ENCODE measurements at places on chromosomes 7 and 10.
A peak's percentile ranks its signal among the peaks of the same experiment; 100 is the strongest.

GRCh38 chr7:117673839-117674238 is 194.0 kb downstream of the CFTR start:
- H3K4me3 ChIP-seq: no peak overlapping the region
- no peaks in the 10 kb centered on the region for H3K36me3 ChIP-seq
- no peak for DNase-seq

DNA sequence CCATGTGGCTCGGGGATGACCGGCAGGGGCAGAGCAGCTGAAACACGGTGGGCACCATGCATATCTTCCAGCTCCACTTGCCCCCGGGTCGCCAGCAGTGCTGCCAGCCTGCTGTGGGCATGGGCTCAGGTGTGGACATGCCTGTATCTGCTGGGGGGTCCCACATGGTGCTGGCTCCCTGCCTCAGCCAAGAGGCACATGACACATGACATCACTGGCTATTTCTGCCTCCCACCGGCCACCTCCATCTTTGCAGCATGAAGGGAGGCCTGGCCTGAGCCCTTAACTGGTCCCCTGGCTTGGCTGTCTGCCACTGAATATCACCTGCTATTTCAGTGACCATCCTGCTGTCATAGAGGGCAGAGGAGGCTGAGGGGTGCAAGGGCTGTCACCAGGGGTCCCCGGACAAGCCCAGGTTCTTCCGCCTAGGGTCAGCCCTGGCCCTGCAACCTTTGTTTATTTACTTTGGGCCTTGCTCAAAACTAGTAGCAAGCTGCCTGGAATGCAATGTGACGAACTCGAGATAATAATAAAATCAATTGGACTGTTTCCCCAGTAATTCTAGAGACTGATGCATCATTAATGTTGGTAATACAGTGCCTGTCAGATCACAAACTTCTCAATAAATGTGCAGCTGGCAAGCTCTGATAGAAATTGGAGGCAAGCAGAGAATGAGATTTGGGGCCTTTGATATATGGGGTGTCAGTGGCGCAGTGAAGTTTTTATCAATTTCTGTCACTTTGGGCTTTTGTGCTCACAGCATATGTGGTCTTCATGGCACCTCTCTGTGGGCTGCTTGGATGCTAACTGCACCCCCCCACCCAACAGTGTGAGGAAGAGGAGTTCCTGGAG is 28.5 kb downstream of the ZMIZ1 start:
- H3K27me3 ChIP-seq: no peaks in the 10 kb centered on the region
- no peak for DNase-seq
- no peak overlapping the region for H3K4me3 ChIP-seq
- H3K4me1 ChIP-seq: peaks cover 20% of the 10 kb centered on the region

GRCh38 chr10:124090601-124091209 is 2.7 kb downstream of the CHST15 start:
- no peak for DNase-seq
- peak overlapping the region; percentile 96 for H3K27ac ChIP-seq
- no peaks in the 10 kb centered on the region for H3K36me3 ChIP-seq
- no peaks in the 10 kb centered on the region for H3K4me1 ChIP-seq
- no peaks in the 10 kb centered on the region for H3K27me3 ChIP-seq
- H3K4me3 ChIP-seq: peak overlapping the region; percentile 92

GRCh38 chr7:90850066-90850465 is 253.9 kb downstream of the CDK14 start:
- H3K4me3 ChIP-seq: no peak overlapping the region
- no peaks in the 10 kb centered on the region for H3K4me1 ChIP-seq
- H3K27ac ChIP-seq: no peak overlapping the region
- no peak for DNase-seq
- no peaks in the 10 kb centered on the region for H3K27me3 ChIP-seq

GRCh38 chr10:24727786-24728185 is 4.1 kb upstream of the ARHGAP21 start:
- no peaks in the 10 kb centered on the region for H3K27me3 ChIP-seq
- H3K4me1 ChIP-seq: no peaks in the 10 kb centered on the region
- no peaks in the 10 kb centered on the region for H3K36me3 ChIP-seq
- DNase-seq: no peak

- H3K36me3 ChIP-seq: no peaks in the 10 kb centered on the region
- H3K27ac ChIP-seq: no peak overlapping the region
- H3K4me3 ChIP-seq: no peak overlapping the region
- DNase-seq: peak; percentile 36
- no peaks in the 10 kb centered on the region for H3K27me3 ChIP-seq
- H3K4me1 ChIP-seq: peaks cover 14% of the 10 kb centered on the region
Measured at GRCh38 chr10:123583639-123584418, 82.3 kb upstream of the GPR26 start.

- H3K27me3 ChIP-seq: no peaks in the 10 kb centered on the region
- no peak overlapping the region for H3K27ac ChIP-seq
- H3K4me1 ChIP-seq: no peaks in the 10 kb centered on the region
- no peak for DNase-seq
Measured at GRCh38 chr7:69186974-69187373, 411.3 kb upstream of the AUTS2 start.

- H3K36me3 ChIP-seq: no peaks in the 10 kb centered on the region
- H3K27me3 ChIP-seq: no peaks in the 10 kb centered on the region
- peak; percentile 34 for DNase-seq
Measured at GRCh38 chr10:122656741-122657140, 42.9 kb downstream of the C10orf120 start.

GRCh38 chr10:96333101-96333500 is 25.7 kb downstream of the OPALIN start:
- H3K4me1 ChIP-seq: no peaks in the 10 kb centered on the region
- H3K4me3 ChIP-seq: no peak overlapping the region
- no peaks in the 10 kb centered on the region for H3K36me3 ChIP-seq
- H3K27ac ChIP-seq: no peak overlapping the region
- no peak for DNase-seq
- H3K27me3 ChIP-seq: no peaks in the 10 kb centered on the region

DNA sequence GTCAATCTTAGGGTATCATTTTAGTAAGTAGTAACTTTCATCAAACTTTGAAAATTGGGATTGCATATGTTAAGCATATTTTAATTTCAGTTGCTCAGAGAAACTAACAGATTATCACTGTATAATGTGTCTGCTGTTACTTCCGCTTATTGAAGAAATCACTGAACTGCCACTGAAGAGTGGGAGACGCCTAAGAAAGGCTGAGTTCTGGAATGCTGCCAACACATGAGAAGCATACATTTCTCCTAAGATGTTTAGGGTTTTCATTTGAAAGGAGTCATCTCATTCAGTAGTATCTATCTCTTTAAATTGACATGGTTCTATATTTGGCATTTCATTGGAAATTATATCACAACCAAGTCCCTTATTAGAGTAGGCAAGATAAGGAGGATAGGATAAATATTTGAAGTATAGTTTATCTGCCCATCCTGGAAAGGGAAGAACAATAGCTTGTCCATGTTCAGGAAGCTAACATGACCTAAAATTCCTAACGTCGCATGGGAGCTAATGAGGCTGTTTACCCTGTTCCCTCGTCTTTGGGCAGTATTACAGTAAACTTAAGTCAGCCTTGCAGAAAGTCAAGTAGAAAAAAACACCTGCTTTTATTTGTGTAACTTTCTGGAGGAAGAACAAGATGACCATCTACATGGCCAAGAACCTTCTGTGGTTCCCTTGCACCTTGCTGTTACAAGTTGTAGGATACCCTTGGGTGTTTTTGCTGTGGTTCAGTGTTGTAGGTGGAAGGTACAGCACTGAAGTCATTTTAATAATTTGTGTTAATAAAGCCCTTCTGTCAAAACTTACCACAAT is 67.3 kb downstream of the NHLRC2 start:
- H3K4me3 ChIP-seq: no peak overlapping the region
- no peaks in the 10 kb centered on the region for H3K36me3 ChIP-seq
- H3K4me1 ChIP-seq: no peaks in the 10 kb centered on the region
- DNase-seq: no peak
- no peaks in the 10 kb centered on the region for H3K27me3 ChIP-seq
- H3K27ac ChIP-seq: no peak overlapping the region

DNA sequence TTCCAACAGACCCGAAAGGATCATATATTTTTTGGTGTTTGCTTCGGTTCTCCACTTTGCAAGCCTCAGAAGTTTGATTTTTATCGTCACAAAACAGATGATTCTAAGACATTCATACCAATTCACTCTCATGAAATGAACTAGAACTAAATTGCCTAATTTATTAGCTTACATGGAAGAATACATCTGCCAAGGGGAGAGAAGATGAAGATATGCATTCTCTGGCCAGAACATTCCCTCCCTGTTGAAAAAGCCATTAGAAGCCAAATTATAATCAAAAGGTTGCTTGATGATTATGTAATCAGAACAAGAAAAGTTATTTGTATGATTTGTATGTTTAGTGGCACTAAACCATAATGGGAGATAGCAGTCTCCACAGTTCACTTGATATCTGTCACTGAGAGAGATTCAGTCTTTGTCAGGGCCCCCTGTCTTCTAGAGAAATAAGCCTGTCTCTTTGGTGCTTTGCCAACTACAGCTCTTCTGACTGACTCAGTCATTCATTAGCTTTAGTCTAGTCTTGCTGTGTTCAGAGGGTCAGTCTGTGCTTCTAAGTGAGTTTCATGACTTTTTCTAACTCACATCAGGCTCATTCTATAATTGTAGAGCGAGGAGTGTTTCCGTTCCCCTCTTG is 95.3 kb upstream of the GNAI1 start:
- H3K27me3 ChIP-seq: no peaks in the 10 kb centered on the region
- H3K4me1 ChIP-seq: no peaks in the 10 kb centered on the region
- H3K36me3 ChIP-seq: no peaks in the 10 kb centered on the region

DNA sequence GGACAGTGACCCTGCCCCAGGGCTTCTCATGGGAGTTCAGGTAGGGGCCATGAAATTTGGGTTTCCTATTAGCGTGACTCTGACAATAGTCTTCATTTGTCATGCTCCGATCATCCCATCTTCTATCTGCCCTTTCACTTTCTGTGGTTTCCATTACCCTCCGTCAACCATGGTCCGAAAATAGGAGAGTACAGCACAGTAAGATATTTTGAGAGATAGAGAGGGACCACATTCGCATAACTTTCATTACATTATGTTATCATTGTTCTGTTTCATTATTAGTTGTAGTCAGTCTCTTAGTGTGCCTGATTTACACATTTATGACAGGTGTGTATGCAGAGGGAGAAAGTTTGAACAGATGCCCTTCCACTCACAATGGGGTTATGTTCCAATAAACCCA is 649.2 kb downstream of the SDK1 start:
- DNase-seq: no peak
- no peaks in the 10 kb centered on the region for H3K27me3 ChIP-seq
- no peak overlapping the region for H3K27ac ChIP-seq
- H3K4me3 ChIP-seq: no peak overlapping the region

GRCh38 chr7:138091032-138091431 is 14.8 kb downstream of the AKR1D1 start:
- H3K4me1 ChIP-seq: peaks cover 5% of the 10 kb centered on the region
- H3K27ac ChIP-seq: no peak overlapping the region
- H3K36me3 ChIP-seq: no peaks in the 10 kb centered on the region
- H3K27me3 ChIP-seq: no peaks in the 10 kb centered on the region
- no peak for DNase-seq

GRCh38 chr7:1302936-1303335 is 70.3 kb downstream of the UNCX start:
- H3K27ac ChIP-seq: no peak overlapping the region
- no peak overlapping the region for H3K4me3 ChIP-seq
- H3K27me3 ChIP-seq: no peaks in the 10 kb centered on the region
- H3K36me3 ChIP-seq: no peaks in the 10 kb centered on the region

DNA sequence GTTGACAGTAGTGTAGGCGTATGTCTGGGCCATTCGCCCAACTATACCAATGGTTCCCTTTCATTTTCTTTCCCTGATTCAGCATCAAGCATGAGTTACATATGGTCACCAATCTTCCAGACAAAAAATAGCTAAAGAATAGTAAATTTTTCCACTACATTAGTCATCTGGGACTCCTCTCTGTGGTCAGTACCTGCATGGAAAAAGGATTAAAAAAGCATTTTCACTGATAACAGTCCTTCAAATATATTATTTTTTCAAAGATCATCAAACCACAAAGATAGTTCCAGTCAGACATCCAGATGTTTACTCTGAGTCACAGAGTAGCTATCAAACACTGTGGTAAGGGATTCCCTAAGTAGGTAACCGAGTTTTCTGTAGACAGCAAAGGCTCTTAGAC is 302.6 kb upstream of the SEMA3D start:
- H3K36me3 ChIP-seq: no peaks in the 10 kb centered on the region
- no peak overlapping the region for H3K4me3 ChIP-seq
- DNase-seq: no peak
- no peaks in the 10 kb centered on the region for H3K27me3 ChIP-seq
- no peak overlapping the region for H3K27ac ChIP-seq

GRCh38 chr7:22174574-22174953 is 182.4 kb downstream of the RAPGEF5 start:
- no peak for DNase-seq
- H3K27me3 ChIP-seq: no peaks in the 10 kb centered on the region
- H3K4me3 ChIP-seq: no peak overlapping the region

DNA sequence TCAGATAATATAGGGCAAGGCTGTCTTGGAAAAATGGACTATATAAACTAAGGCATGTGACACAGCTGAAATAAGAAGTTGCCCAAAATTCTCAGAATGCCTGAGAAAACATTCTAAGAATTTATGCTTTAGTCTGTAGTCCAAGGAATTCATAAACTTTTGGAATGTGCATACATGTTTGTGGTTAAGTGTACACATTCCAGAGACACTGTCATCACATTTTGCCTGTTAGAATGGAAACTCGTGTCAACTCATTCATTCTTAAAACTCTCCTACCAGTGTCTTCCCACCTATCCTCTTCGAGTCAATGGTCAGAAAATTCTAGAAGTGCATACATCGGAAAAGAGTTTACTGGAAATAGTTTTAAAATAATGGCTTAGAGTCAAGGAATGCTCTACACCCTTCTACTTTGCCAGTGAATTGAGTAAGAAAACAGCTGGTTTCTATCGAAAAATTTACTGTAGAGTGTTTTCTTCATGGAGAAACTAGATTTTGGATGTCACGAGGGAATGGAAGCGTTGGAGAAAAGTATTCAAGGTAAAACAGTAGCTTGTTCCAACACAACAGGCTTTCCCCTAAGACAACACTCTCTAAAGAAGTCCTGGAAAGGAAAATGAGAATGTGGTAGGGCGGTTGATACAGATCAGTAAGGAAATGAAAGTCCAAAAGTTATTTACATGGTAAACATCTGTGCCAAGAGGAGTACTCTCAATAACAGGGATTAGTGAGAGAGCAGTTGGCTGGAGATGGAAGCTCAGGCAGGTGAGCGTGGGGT is 1177.6 kb upstream of the C7orf33 start:
- no peaks in the 10 kb centered on the region for H3K27me3 ChIP-seq
- H3K36me3 ChIP-seq: no peaks in the 10 kb centered on the region
- H3K4me3 ChIP-seq: no peak overlapping the region
- no peak overlapping the region for H3K27ac ChIP-seq

DNA sequence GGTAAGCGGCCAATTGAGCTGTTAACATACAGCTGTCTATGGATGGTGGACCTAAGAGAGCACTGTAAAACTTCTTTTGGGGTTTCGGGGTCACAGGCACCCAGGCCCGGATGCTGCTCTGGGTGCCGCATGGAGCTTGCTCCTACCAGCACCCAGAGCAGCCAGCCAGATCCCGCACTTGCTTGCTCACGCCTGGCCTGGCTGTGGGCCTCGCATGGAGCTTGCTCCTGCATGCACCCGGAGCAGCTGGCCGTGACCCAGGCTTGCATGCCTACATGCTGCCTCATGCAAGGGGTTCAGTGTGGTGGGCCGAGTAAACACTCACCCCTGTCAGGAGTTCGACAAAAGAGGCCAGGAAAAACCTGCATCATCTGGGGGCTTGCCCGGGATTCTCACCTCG is 896.9 kb downstream of the SORCS1 start:
- no peaks in the 10 kb centered on the region for H3K27me3 ChIP-seq
- no peaks in the 10 kb centered on the region for H3K36me3 ChIP-seq
- H3K4me1 ChIP-seq: no peaks in the 10 kb centered on the region
- H3K27ac ChIP-seq: no peak overlapping the region
- DNase-seq: no peak
- H3K4me3 ChIP-seq: no peak overlapping the region
